ENCODE measurements at places on chromosomes 1 and 21. TPM values are rescaled to one million over a fixed set of nuclear protein-coding genes. Genes with fewer than 3 reads are reported as not detected.

DNA sequence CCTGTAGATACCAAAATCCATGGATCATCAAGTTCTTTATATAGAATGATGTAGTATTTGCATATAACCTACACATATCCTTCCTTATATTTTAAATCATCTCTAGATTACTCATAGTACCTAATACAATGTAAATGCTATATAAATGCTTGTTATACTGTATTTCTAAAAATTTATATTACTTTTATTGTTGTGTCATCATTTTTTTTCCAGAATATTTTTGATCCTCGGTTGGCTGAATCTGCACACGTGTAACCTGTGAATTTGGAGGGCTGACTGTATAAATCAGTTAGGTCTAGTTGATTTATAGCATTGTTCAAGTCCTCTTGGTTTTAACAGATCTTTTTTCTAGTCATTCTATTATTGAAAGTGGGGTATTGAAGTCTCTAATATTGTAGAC lies 23.3 kb downstream of the OBSCN start:
- no peak for DNase-seq

DNA sequence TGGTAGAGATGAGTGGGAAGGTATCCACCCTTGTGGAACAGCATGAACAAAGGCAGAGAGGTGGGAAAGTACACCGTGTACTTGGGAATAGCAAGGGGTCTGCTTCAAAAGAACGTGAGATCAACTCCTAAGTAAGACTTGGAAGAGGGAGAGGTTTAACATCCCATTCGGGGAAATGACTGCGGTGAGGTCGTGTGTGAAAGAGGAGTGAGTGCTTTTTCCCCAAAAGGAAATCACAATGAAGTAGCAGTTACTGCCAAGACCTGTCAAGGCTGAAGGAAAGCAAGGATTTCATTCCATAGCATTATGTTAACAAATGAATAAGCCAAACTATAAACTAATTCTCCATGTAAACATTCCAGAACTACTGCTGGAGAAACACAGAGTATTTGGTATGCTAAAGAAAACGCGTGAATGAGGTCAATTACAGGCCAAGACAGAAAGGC lies 20.0 kb upstream of the SYDE2 start:
- DNase-seq = no peak

- no peak for DNase-seq
These were observed 43.3 kb downstream of the FAAP20 start for GRCh38 chr1:2151252-2151651.

DNA sequence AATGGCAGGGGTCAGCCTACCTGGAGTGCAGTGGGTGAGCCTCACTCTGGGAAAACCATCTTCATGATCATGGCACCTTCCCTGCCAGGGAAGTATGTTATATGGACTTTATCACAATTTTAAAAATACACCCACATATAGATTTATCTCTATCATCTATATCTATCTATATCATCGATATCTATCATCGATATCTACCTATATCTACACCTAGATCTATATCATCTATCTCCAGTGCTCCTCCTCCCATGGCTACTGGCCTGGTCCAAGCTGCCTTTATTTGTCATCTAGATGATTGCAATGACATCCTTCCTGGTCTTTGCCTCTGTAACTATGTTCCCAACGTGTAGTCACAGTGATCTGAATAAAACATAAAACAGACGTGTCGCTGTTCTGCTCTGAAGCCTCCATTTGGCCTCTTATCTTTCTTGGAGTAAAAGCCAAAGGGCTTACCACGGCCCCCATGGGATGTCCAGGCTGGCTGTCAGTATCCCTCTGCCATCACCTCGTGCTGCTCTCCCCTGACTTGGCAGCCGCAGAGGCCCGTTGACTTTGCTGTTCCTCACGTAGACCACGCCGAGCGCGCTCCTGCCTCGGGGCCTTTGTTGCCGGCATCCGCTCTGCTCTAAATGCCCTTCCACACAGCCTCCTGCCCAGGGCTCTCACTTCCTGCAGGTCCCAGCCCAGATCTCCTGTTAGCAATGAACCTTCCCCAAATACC lies 20.6 kb upstream of the KIF26B start:
- no peak for DNase-seq

DNA sequence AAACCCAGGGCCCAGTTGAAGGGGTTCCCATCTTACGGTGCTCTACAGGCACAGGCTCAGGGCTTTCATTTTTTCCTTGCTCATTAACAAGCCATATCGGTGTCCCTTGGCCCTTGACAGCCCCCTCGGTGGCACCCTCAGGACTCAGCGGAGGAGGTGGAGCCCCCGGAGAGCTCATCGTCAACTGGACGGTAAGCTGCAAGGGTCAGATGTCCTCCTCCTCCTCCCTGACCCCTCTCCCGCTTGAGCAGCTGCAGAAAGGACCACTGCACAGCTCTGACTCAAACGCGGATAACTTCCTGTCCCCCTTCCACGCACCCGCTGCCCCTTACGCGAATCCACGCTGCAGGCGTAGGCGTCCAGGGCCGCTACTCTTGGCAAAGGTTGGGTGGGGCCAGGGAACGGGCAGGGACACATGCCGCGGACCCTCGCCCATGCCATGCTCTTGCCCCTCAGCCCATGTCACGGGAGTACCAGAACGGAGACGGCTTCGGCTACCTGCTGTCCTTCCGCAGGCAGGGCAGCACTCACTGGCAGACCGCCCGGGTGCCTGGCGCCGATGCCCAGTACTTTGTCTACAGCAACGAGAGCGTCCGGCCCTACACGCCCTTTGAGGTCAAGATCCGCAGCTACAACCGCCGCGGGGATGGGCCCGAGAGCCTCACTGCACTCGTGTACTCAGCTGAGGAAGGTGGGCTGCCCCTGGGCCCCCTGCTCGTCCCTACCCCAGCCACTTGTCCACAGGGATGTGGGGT lies 14.7 kb downstream of the TMEM81 start:
- DNase-seq = no peak

DNA sequence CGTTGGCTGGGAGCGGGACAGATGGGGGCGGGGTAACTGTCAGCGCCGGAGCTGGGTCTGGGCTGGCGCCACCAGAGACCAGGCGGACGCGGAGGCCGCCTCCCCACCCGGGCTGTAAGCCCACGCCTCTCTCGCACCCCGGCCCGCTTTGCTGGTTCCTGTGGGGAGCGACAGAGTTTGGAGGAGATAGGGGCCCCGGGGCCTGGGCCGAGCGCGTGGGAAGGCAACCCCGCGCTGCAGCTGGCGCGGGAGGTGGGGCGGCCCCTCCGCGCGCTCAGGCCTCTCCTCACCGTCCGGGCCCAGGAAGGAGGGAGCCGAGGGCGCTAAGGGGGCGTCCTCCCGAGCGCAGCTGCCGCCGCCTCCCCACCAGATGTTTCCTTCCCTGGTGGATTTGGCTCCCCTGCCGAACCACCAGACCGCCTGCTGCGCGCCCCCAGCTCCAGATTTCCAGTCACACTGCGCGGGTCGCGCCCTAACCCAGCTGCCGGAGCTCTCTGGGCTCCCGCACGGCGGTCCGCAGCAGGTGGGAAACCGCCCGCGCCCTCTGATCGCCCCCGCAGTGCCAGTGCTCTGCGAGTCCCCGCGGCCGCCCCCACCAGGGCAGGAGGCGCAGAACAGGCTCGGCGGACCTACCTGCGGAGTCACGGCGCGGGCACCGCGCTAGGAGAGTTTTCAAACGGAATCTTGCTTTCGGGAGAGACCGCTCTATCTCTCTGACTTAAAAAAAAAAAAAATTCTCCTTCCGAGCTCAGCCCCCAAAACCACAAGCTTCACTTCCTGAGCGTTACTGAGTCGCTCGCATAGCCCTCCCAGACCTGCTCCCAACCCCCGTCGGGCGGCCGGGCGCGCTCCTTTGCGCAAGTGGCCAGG lies 1.1 kb downstream of the GFI1 start:
- DNase-seq = no peak

DNA sequence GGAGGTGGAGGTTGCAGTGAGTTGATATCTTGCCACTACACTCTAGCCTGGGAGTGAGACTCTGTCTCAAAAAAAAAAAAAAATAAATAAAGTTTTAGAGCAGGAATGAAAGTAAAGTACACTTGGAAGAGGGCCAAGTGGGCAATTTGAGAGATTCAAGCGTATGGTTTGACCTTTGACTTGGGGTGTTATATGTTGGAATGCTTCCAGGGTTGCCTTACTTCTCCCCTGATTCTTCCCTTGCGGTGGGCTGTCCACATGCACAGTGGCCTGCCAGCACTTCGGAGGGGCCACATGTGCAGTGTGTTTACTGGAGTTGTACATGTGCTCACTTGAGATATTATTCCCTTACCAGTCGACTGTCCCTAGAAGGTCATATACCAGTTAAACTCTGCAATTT lies 295.5 kb upstream of the PROX1 start:
- no peak for DNase-seq

DNA sequence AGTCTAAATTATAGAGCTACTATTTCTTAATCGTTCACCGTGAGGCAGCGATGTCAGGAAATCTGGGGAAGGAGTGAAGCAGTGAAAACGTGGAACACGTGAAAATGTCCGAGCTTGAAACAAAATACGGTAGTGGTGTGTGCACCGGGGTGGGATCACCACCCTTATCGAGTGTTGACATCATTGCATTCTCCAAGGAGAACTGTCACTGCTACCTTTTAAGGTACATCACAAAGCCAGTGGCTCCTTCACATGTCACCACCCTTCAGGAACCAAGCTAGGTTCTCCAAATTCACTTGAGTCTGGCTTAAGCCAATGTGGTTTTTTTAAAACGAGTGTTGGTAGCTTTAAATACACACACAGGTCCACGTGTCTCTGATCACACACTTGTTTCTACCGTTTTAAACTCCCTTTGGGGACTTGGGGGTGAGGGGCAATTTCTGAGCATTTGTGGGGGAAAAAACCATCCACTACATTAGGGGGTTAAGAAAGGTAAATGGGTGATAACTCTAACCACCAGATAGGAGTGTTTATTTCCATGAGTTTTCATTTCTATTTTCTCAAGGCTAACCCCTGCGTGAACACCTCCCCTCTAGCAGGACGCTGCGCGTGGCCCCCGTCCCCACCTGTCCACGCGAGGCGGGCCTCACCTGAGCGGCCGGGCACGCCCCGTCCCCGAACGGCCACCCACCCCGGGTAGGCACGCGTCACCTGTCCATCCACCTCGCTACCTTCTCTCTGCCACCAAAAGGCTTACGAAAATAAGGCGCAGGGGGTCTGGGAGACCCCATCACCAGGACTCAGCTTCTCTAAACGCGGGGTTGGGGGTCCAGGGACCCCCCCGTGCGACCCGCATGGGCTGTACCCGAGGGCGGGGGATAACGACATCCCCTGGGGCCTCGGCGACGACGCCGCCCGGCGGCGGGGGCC lies 978 bp downstream of the PRDM15 start:
- peak; percentile 63 for DNase-seq

- DNase-seq = no peak
These were observed 70.9 kb downstream of the APP start for GRCh38 chr21:26099610-26100219.

DNA sequence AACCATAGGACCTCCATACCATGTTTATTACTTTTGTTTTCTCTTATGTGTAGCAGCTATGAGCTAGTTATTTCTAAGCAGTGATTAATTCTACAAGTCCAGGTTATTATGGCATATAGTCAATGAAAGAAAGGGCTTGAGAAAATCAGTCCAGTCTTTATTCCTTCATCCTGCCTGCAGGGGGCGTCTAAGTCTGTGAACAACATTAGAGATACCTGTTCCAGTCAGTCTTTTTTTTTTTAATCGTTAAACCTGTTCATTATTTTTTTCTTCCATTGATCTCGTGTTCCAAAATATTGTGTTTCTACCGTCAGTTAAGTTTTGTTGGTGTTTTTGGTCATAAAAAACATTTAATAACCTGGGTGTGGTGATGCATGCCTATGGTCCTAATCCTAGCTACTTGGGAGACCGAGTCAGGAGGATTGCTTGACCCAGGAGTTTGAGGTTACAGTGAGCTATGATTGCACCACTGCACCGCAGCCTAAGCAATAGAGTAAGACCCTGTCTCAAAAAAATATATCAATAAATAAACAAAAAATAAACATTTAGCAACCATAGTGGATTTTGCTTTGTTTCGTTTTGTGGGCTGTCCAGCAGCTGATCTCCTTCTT lies 29.4 kb upstream of the CD2 start:
- peak; percentile 49 for DNase-seq

DNA sequence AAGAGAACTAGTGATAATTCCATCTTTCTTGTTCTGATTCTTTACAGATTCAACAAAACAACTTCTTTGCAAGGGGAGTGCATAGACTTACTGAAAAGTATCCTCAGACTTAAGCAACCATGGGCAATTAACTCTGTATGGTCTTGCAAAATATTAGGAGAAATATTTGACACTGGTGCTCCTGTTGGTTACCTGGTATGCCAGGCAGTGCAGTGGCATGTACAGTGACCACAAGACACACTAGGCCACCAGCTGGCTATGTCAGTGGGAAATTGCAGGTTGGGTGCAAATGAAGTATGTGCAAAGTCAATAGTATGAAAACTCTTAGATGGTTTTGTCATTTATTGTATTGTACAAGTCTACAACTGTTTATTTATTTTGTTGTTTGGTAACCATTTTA lies 34.5 kb downstream of the EPS15 start:
- DNase-seq = peak; percentile 10

DNA sequence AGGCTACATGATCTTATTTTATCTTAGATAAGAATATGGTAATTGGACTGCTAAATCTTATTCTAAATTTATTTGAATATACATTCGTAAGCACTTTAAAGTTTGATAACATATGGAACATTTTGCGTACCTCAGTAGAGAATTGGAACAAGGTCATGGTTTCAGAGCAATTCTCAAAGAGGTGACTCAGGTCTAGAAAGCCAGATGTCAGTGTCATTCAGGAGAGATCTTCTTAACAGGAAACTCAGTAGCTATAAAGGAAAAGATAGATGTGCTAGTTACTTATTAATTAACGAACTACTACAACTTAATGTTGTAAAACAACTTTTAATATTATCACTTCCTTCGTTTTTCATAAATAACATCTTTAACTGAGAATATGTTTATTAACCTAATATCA lies 142.5 kb downstream of the USP25 start:
- peak; percentile 67 for DNase-seq

DNA sequence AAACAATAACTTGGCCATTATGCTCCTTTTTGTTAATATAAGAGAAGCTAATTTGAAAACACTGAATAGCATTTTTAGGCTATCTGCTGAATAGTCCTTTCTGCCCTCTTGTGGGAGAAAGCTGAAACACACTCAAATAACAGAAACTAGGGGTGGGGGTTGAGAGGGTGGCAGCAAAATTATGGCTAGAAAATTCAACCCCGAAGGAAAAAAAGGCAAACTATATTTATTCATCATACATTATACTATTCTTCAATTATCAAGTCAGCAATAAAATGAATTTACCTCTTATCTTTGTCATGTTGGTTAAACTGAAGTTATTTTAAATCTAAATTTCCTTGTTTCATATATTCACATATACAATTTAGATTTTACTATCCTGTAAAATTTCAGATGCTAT lies 255.9 kb downstream of the FAF1 start:
- peak; percentile 29 for DNase-seq

GRCh38 chr21:41419921-41420862 lies 5.8 kb upstream of the MX1 start:
- peak; percentile 86 for DNase-seq

Gene TMCO4
- 20.6 TPM for total RNA-seq

Gene CFAP74
- not detected for total RNA-seq

Gene AADACL3
- not detected for total RNA-seq

Gene COL16A1
- total RNA-seq = 9.8 TPM

Gene SLFNL1
- 0.17 TPM for total RNA-seq

All from LHCN-M2 (cell line).